ENCODE measurements at places on chromosomes 5 and 9.

DNA sequence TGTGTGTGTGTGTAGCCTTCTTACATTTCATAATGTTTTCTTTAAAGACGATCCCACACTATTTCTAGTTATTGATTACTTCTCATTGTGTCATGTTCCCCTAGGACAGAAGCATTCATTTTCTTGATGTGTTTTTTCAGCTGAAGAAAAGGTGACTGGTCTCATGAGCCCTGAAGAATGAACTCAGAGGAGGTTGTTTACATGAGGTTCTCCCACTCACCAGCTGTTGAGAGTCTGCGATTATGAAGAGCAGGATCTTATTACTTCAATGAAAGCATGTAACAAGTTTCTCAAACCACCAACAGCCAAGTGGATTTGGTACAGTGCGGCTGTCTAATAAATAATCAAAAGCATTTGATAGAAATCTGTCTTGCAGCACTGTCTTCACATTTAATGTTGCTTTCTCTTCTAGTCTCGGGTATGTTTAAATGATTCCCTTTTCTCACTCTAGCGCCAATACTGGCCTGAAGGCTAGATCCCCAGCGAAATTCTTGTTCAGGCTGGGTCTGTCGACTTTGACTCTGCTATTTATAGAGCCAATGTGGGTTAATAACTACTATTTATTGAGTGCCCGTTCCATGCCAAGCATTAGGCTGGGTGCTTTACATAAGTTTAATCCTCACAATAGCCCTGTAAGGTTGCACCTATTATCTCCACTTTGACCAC is 9.6 kb upstream of the FSD1L start:
- DNase-seq, result no peak

- no peak for DNase-seq
These were observed 168.4 kb upstream of the GDNF start for GRCh38 chr5:38008198-38008597.

DNA sequence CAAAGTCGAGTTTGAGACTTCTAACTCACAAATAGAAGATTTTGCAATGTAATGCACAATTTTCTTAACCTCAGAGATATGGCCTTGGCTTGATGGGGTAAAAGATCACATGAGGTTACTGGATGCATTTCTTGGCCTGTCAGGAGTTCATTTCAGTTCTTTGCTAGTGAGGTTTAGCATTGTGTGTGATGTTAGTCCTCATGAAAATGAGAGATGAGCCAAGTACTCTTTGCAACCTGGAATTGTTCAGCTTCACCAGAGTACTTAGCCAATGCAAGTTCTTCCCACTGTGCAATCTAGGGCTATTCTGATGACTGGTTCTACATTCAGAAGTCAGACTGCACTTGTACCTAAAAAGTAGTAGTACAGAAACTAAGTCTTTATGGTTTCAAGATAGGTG is 24.9 kb downstream of the GNAQ start:
- no peak for DNase-seq

GRCh38 chr9:113837334-113837733 is 38.8 kb upstream of the ZNF618 start:
- no peak for DNase-seq
